ENCODE measurements at places on chromosomes 16 and 17.

- peak; percentile 69 for DNase-seq
Observed at GRCh38 chr17:81733507-81734404, 21.7 kb downstream of the SLC25A10 start.

GRCh38 chr17:31493656-31494155 is 102.2 kb downstream of the RAB11FIP4 start:
- DNase-seq, result no peak

DNA sequence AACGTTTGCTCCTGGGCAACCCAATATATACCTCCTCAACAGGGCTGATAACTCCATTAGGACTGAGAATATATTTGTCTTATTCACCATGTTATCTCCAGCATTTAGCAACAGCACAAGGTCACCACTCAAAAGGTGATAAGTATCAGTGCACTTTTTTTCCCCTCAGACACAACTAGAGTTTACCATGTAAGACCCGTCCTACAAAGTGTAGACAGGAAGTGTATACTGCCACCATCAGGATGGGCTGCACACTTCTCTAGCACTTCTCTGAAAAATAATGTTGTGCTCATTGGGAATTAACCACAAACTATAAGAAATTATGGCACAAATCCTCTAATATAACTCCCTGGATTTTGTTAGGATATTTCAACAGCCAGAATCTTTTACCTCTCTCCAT is 5.7 kb upstream of the VAT1L start:
- no peak for DNase-seq

- no peak for DNase-seq
Observed at GRCh38 chr17:82444284-82444893, 6.2 kb downstream of the CYBC1 start.

GRCh38 chr17:78343187-78343542 is 16.7 kb downstream of the SOCS3 start:
- peak; percentile 89 for DNase-seq

- DNase-seq, result no peak
Observed at GRCh38 chr16:65306722-65307121, 184.9 kb upstream of the CDH11 start.

DNA sequence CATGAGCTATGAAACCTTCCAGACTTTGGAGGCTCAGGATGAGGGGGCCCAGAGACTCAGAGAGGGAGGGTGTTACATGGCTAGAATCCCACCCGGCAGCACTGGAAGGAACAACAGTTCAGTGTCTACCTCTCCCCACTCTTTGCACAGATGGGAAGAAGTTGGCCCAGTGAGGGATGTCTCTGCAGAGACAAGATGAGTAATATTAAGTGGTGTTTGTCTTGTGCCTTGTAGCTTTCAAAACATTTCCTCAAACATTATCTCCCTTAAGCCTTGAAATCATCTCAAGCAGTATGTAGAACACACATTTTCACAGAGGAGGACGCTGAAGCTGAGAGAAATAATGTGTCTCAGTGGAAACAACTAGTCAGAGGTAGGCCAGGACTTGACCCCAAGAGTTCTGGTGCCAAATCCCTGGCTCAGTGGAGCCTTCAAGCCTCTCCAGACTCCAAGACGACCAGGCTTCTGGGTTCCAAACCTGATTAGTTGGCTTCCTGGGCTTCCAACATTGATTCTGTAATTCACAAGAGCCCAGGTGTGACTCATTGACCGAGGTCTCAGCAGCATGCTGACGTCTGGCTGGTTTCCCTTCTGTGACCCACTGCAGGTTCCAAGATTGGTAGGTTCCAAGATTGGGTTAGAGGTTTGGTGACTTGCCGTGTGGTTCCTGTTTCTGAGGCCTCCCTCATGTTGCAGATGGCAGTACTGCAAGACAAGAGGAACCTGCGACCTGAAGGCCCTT is 7.4 kb downstream of the RNF112 start:
- DNase-seq, result peak; percentile 58

DNA sequence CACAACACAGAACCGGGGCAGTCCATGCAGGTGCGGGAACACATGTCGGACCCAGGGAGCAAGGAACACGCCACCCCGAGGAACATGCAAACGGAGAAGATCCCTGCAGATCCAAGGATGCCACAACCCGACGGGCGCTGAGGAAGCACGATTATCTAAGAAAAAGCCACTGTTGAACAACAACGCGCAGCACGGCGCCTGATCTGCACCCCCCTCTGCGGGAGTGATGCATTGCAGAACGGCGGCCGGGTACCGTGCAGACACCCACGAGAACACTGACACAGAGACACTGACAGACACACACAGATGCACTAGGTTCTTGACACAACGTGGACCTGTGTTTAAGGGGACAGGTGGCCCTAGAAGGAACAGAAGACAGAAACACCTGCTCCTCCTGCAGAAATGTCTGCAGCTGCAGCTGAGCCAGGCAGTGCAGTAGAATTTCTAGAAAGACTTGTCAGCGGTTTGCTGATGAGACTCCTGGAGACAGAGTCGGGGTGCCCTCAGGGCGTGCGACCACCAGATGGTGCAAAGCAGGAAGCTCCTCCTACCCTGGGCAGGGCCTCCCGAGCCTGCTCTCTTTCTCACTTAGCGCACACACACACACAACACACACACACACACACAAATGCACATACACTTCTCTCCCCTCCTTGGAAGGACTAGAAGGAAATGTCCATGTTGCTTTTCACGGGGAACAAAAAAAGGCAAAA is 7.5 kb downstream of the NPTX1 start:
- no peak for DNase-seq

- DNase-seq, result peak; percentile 21
Observed at GRCh38 chr17:72175787-72176515, 55.1 kb downstream of the SOX9 start.

DNA sequence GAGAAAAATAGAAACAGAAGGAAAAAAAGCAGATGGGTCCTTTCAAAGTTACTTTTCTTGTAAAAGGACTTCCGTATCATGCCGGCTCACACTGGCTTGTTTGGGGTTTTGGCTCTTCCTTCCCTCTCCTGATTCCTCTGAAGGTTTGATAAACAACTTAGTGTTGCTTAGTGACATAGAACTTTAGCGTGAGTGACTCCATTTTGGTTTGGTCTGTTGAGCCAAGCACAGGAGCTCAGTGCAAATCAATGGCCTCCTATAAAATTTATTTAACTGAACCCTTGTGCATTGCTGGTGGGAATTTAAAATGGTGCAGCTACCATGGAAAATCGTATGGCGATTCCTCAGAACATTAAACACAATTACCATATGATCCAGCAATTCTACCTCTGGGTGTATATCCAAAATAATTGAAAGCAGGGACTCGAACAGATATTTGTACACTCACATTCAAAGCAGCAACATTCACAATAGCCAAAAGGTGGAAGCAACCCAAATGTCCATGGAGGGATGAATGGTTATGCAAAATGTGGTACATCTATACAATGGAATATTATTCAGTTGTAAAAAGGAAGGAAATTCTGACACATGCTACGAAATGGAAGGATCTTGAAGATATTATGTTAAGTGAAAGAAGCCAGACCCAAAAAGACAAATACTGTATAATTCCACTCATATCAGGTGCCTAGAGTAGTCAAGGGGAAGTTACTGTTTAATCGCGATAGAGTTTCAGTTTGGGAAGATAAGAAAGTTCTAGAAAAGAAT is 1.1 kb upstream of the TUBG2 start:
- DNase-seq, result no peak

DNA sequence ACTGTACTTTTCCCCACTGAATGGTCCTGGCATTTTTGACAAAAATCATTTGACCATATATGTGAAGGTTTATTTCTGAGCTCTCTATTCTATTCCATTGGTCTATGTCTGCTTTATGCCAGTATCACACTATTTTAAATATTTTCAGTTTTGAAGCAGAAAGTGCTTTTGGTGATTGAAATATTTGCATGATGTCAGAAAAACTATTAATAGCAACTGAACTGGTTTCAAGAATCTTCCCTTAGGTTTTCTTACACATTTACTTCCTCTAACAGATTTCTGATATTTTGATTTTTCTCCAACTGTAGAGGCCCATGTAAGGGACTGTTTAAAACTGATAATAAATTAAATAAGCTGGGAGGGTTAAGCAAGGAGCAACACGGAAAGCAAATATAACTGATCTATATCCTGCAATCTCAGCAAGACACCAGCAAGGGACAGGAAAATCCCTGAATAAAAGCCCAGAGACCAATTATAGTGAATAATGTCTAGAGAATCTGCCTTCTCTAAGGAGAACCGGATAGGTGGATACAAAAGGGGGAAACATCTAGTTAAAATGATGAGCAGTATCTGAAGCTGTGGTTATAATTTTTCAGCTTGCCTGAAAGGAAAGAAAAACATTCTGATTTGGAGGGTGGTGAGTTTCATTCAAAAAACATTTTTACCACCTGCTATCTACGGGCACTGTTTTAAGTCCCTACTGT is 80.9 kb upstream of the STAC2 start:
- DNase-seq, result peak; percentile 19

DNA sequence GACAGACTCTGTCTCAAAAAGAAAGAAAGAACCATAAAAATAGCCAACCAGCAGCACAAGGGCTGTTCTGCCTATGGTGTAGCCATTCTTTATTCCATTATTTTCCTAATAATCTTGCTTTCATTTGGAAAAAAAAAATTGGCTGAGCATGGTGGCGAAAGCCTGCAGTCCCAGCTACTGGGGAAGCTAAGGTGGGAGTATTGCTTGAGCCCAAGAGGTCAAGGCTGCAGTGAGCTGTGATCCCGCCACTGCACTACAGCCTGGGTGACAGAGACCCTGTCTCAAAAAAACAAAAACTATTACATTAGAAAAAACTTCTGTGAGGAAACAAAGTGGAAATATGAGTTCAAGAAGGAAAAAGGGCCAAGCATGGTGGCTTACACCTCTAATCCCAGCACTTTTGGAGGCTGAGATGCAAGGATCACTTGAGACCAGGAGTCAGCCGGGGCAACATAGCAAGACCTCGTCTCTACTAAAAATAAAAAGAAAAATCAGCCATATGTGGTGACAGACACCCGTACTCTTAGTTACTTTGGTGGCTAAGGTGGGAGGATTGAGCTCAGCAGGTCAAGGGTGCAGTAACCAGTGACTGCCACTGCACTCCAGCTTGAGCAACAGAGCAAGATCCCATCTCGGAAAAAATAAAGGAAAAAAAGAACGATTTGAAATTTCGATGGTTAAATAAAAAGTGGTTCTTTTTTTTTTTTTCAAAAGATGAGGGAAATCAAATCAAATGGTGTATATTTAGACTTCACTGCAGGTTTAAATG is 2.5 kb downstream of the DCAKD start:
- no peak for DNase-seq

- no peak for DNase-seq
Observed at GRCh38 chr17:2070241-2071023, 15.5 kb downstream of the HIC1 start.

DNA sequence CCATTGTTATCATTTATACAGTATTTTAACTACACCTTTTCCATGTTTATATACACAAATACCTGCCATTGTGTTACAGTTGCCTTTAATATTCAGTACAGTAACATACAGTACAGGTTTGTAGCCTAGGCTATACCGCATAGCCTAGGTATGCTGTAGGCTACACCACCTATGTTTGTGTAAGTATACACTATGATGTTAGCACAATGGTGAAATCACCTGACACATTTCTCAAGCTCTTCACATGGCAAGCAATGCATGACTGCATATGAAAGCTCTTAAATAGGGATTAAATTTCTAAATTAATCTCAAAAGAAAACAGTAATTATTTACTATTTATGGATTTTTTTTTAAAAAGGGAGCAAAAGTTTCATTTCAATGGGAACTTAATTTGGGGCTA is 12.0 kb downstream of the LRRC37B start:
- no peak for DNase-seq

DNA sequence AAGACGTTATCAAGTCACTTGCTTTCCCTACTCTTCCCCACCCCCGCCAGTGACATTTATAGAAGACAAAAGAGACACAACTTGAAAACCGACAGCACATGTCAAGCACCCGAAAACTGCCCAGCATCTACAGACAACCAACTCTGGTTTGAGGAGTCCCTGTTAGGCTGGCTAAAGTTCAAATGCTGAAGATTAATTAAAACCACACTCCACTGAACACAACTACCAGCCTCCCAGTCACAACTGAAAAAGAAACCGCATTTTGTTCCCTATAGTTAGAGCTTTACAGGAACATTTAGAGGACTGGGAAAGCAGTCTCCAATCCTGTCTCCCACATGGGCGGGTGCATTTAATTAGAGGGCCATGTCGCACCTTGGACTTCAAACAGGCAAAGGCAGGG is 73.0 kb upstream of the COX10 start:
- no peak for DNase-seq

DNA sequence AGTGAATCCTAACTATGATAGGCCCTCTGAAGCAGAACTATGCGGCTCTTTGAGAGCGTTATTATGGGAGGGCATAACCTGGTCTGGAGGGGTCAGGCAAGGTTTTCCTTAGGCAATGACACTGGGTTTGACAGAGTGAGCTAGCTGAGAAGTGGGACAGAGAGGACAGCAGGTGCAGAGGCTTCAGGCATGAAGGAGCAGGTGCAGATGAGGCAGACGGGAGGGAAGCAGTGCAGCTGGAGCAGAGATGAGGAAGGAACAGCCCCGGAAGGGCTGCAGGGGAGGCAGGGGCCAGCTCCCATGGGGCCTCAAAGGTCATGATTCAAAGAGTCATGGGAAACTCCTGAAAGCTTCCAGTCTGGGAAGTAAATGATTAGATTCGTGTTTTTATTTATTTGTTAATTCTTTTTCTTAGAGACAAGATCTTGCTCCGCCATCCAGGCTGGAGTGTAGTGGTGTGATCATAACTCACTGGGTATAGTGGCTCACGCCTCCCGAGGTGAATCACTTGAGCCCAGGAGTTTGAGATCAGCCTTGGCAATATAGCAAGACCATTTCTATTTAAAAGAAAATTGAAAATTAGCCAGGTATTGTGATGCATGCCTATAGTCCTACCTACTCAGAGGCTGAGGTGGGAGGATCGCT is 5.4 kb downstream of the MARCHF10 start:
- no peak for DNase-seq

DNA sequence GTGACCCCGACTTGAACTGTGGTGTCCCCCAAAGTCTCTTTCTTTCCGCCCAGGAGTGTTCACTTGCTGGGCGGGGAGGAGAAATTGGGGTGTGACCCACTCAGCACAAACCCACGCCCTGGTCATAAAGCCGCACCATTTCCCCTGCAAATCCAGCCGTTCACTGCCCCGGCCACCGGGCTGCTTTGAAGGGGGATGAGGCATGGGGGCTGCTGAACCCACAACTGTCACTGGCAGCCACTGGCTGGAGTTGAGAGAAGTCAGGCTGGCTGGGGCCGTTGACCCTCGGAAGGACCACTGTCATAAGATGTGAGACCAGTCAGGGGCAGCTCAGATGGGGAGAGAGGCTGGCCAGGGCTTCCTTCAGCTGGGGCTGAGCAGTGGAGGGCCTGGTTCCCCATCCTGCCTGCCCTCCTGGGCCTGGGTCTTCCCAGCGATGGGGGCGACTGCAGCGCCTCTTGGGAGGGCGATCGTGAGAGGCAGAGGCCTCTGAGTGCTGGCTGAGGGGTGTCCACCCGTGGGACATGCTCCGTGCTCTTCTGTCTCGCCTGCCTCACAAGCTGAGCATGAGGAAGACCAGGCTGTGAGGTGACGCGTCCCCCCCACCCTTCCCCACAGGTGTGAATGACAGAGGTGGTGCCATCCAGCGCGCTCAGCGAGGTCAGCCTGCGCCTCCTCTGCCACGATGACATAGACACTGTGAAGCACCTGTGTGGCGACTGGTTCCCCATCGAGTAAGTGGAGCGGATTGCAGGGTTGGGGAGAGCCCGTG is 19.5 kb downstream of the C16orf90 start:
- DNase-seq, result no peak

GRCh38 chr16:4416200-4417032 is at the start of gene CORO7:
CORO7 (minus strand) TSS chr16:4416596; CDS start chr16:4416518, 78 bp downstream.
- DNase-seq, result peak; percentile 84
